ENCODE measurements at places on chromosomes 5 and 9.

- DNase-seq = no peak
Measured at GRCh38 chr9:100222674-100223073, 123.6 kb downstream of the INVS start.

DNA sequence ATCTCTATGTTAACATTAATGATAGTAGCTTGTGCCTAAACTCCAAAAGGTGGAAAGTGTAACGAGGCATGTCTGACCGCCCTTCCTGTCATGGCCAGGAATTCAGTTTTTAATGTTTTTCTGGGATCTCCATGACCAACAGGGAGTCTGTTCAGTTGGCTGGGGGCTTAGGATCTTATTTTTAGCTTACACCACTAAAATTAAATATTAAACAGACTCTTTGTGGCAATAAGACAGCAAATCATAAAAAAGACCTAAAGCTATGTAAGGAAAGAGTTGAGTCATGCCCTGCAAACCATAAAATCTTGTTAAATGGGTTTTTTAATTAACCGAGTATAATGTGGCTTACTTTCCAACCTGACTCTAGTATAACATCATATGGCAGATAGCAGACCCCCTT lies 247.8 kb downstream of the DIRAS2 start:
- no peak for DNase-seq

DNA sequence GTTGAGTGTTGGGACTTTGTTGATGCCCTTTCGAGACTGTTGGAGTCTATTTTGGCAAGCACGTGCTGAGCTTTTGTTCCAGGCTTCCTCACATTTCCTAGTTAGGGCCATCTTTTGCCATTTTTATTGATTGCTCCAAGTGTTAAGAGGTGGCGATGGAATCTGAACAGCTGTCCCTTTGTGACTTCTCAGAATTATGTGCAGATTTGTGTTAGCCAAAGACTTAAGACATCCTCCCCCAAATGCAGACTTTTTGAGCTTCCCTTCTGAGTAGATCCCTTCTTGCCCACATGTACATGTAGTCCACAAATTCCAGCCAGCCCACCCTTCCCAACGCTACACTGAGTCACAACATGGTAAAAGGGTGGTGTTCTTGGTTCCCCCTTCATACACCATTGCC lies 59.2 kb downstream of the SPIN1 start:
- no peak for DNase-seq

GRCh38 chr5:145787001-145787400 lies 48.1 kb downstream of the PRELID2 start:
- DNase-seq = no peak

DNA sequence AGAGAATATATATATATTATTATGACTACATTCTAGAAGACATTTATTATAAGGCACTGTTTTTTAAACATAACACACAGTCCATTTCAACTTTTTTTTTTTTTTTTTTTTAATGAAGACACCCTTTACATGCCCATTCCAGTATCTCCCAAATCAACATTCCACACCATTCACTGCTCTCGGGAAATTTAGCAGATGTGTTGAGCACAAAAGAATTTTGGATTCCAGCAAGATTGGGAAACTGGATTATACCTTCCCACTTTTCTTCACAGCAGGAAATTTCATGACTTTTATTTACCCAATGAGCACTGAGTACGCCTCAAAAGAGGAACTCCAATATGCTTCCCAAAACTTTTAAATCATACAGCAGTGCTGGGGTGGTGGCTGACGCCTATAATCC lies 333.6 kb upstream of the DAB2 start:
- no peak for DNase-seq

Measured in activated naive CD4-positive, alpha-beta T cell (primary cell).